ENCODE measurements at places on chromosomes 2 and 18.

GRCh38 chr2:154293864-154294263, 404.6 kb upstream of the KCNJ3 start:
- no peak for DNase-seq

DNA sequence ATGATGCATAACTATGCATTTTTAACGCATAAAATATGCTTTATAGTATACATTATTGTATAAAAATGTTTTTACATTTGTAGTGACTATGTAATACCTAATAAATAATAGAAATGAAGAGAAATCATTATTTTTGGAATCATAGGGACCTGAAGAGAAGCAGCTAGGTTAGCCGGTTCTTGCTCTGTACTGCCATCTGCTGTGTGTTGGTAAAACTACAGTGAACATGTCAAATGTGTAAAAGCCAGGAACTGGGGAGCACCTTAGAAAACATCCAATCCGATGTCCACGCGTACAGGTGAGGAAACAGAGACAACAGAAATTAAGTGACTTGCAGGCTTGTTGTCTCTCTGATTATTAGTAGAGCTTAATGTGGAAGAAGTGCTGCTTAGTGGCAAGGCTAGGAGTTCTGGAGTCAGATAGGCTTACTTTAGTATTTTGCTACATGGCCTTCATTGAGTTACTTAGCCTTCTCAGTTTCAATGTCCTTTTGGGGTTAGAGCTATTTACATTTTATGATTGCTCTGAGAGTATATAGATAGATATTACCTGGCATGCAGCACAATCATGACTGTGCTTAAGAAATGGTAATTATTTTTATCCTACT, 386.5 kb downstream of the DLGAP1 start:
- DNase-seq: peak; percentile 12

DNA sequence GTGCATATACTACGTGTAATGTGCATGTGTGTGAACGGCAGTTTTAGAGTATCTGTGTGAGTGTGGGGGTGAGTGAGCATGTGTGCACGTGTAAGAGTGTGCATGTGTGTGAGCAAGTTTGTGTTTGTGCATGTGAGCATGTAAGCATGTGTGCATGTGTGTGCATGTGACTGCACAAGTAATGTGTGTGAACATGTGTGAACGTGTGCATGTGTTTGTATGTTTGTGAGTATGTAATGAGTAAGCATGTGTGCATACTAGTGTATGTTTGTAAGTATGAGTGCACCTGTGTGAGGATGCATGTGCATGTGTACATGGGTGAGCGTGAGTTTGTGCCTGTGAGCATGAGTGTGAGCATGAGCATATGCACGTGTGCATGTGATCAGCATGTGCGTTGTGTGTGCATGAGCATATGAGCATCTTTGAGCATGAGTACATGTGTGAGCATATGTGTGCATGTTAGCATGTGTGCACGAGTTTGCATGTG, 90.7 kb downstream of the ZNF516 start:
- DNase-seq: no peak

DNA sequence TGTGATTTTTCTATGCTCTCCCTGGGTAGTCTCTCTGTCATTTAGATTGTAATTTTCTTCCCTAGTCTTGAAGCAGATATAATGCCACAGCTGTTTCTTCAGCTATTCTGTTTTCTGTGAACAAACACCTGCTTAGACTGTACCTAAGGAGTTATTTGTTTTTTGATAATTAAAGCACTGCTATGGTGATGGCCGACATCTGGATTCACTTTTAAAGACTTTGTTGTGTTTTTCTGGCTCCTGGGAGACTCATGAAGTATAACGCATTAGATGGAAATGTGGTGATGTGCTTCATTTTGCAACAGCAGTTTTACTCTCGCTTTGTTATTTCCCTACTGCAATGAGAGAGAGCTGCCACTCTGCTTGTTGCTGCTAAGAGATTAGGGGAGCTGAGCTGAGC, 15.7 kb upstream of the C2orf69 start:
- no peak for DNase-seq

GRCh38 chr18:2002604-2003003, 568.7 kb downstream of the METTL4 start:
- DNase-seq: no peak

- no peak for DNase-seq
Measured at GRCh38 chr2:142873831-142874287, 3.6 kb upstream of the KYNU start.

GRCh38 chr18:78742218-78742745, 237.3 kb upstream of the SALL3 start:
- no peak for DNase-seq

GRCh38 chr2:9735335-9735734, 104.5 kb upstream of the YWHAQ start:
- DNase-seq: no peak

DNA sequence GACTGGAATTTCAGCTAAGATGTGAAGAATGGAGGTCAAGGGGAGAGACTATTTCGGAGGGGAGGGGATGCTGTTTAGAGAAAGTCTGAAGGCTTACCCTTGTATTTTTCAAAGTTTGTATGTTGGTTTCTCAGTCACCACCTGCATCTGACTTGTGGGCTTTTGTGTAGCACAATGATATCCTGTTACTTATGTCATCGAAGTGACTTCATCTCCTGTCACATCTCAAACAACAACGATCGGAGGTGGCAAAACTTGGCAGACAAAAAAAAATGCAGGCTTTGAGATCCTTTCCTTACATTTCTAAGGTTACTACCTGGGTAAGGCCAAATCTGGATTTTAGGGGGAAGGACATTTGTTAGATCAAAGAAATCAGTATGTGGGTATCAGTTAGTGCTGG, 11.7 kb upstream of the CXCR4 start:
- no peak for DNase-seq

DNA sequence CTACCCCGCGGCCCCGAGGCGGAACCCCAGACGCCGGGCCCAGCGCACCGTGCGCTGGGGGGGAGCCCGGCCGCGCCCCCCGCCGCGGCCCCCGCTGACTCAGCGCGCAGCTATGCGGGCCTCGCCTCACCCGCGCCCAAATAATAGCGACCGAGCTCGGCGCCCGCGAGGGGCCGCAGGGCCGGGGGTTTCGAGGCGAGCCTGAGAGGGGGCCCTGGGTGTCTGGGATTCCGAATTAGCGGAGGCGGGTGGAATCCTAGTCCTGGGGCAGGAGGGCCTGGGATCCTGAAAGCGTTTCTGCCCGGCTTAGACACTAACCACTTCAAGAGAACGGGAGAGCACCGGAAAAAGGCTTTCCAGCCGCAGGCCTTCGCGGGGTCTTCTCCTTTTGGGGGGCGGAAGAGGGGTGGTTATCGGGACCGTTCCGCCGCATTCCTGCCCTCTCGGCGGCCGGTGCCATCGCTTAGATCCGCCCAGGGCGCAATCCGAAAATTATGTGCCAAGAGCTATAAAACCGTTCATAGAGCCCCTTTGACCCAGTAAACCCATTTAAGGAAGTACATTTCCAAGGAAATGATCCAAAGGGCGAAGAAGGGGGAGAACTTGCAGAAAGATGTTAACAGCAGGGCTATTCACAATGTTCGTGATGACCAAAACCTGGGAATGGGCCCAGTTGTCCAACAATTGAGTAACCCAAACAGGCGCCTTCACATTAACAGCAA, 681 bp upstream of the ROCK2 start:
- no peak for DNase-seq
